Endothelial cell (in vitro differentiated cells): ENCODE measurements at places on chromosomes 12 and 14.

GRCh38 chr14:65588426-65589140, 176.1 kb downstream of the FUT8 start:
- no peak for DNase-seq

DNA sequence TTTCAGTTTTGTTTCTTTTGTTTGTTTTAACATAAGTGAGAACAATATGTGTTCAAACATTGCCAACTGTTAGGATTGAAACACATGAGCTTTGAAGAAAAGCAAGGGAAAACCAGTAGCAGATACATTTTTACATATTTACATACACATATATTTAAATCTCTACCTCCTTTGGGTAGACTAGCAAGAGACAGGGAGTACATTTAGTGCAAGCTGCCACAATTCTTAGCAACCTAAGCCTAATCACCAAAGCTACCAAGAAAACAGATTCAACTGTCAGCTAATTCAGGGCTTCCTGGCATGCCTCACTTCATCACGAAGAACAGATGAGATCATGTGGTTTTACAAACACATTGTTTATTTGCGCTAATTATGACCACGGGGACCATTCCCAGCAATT, 143.1 kb downstream of the PRIMA1 start:
- no peak for DNase-seq

GRCh38 chr12:24479131-24479530, 469.8 kb downstream of the BCAT1 start:
- DNase-seq: no peak

- DNase-seq: no peak
These were observed 3.6 kb downstream of the ISCU start for GRCh38 chr12:108565976-108566375.
